ENCODE measurements at places on chromosomes 11 and 22.

DNA sequence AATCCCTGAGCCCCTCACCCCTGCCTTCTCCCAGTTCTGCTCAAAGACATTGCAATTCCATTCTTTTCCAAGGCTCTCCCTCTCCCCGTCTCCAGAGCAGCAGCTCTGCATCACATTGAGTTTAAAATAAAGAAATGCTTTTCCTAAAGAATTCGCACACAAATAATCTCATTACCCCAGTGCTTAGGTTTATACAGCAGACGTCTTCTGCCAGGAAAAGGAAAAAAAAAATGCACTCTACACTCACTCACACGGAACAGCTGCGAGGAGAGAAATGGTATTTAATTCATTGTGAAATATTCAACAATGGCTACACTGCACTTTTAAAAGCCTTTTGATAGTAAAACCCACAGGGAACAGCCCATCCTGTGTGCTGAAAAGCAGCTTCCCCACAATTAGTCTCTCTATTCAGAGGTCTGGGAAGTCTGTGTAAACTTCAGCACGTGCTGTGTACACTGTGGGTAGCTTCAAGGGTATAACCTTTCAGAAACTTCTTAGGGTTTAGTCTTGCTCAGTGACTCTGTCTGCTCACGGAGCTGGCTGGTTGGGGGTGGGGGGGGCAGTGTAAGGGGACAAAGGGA is 42.8 kb downstream of the ETS1 start:
- no peak for DNase-seq

GRCh38 chr11:8685820-8686219 is 3.2 kb downstream of the RPL27A start:
- no peak for DNase-seq

DNA sequence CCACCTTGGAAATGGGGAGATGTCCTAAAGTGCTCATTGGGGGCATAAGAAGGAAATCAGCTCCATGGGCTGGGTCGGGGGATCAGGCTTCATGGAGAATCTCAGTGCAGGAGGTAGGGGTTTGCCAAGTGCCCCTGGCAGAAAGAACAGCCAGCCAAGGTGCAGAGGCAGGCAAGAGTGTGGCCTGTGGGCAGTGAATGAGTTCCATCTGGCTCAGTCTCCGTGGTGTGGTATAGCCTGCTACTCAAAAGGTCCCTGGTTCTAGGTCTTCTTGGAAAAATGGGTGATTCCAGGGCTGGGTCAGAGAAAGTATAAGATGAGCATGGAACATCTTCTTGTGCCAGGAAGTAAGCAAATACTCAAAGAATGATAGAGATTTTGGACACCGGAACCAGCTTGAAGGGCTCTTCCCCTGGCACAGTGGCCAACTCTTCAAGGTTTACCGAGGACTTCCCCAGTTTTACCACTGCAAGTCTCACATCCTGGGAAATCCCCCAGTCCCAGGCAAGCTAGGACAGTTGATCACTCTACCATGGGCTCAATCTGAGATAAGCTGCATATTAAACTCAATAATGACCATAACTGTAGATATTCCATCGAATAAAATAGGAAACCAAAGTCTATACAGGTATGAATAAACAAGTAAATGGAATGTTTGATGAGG is 10.6 kb upstream of the ARAP1 start:
- DNase-seq, result no peak

DNA sequence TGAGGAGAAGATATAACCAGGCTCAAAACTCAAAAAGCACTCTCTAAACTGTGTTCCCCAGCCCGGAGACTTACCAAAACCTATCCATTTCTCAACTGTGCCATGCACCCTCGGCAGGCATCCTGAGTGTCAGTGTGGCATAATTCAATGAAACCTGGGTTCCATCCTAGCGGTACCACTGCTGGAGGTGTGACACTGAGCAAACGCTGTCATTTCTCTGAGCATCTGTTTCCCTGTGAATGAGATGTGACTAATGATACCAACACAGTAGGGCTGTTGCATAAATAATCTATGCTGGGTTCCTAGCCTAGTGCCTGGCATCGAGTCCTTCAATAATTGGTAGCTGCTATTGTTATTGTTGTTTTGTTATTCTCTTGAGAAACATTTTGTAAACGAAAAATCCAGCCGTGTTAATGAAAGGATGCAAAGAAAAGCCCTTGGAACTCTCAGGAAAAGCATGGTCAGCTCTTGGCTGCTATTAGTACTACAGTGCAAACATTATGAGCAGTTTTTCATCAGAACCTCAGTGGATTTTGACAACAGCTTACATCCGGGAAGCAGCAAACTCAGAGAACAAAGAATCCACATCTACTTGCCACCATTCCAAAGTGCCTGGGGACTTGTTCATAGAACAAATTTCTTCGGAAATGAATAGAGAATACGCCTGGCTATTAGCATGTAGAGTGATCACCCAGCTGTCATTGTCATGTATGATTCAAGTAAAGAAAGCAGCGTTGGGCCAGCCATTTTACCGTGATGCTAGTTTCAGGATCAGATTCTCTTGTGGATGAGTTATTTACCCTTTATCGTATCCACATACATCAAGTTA is 53.7 kb downstream of the TECTA start:
- no peak for DNase-seq

DNA sequence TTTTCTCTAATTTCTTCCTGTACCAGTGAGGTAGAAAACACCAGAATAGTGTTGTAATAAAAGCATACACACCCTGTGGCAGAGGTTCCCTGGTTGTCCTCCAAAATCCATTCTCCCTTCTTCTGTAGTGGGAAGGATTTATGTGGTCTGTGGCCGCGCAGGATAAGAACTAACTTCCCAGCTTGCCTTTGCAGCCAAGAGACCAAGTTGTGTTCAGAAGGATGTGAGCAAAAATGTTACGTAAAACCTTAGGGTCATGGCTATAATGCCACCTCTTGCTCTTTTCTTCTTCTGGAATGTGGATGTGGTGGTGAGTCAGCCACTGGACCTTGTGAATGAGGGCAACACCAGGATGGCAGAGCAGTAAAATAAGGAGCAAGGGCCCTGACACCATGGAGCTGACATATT is 28.4 kb downstream of the CCDC90B start:
- DNase-seq, result no peak

DNA sequence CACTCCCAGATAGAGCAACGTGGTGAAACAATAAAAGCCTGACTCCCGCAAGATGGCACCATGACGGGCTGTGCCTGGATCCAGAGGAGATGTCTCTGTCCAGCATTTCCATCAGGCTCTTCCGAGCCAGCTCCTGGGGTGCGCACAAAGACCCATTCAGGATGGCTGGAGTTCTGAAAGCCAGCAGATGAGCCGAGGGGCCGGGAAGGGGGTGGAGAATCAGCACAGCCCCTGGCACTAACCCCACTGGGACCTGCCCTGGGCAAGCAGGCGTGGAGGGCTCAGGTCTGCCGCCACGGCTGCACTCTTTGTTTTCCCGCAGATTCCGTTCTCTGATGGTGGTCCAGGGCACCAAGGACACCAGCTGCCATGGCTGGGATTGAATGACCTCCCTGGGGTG is 97.2 kb upstream of the BLID start:
- no peak for DNase-seq

DNA sequence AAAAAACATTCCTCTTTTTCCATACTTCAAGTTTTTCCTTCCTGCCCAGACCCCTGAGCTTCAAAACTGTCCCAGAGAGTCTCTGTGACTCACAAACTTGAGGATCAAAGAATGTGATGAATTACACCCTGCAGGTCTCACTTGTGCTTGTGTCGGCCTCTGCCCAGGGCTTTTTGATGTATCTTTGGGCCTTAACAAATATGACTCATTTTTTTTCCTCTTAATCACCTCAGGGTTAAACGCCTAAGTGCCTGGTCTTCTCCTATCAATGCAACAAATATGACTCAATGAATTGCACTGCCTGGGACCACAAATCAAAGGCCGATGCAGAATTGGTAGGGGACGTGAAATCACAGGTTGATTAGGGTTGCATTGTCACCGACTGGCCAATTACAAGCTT is 267.7 kb downstream of the LARGE1 start:
- DNase-seq, result no peak

DNA sequence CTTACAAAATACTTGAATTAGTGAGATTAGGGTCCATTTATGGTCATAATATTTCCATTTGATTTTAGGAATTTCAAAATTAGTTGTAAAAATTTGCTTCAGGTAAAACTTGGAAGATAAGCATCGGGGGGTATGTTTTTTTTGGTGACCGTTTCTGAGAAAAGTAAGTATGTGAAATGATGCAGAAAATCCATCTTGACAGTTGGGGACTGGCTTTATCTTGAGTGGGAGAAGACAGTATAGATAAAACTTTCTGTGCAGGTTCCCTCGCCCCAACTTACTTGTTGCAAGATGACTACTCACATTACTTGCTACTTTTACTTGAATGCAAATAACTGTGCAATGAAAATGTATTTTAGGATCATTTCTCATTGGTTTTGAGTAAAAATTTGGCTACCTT is 49.5 kb downstream of the DNAJC24 start:
- no peak for DNase-seq

- DNase-seq, result no peak
Observed at GRCh38 chr11:125724125-125724524, 22.0 kb upstream of the PATE1 start.
